HuH-7 (cell line): ENCODE measurements at places on chromosomes 3 and 15.

- DNase-seq, result no peak
These were observed 31.9 kb upstream of the ACVR2B start for GRCh38 chr3:38421679-38422336.

DNA sequence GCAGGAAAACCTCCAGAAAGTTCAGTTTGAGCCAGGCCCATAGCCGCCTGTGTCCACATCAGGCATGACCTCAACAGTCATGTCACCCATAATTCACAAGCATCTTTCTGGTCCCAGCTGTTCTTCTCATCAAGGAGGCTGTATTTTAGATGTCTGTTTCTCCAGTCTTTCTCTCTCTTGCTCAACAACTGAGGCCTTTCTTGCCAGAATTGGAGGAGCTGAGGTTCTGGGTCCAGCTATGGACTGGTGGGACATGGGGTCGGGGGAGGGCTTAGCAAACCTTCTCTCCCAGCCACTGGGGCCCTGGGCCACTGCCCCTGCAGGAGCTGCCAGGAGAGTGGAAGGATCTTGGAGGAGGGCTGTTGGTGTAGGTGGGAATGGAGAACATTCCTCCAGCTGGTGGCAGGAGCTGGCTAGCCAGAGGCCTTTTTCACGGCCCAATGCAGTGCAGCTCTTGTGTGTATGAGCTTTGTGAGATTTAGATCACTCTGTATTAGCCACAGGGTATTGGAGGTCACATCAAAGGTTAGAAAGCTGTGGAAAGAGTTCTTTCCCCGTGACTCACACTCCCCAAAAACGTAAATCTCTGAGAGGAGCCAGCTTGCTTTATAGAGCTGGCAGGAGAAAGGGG lies 23.5 kb downstream of the MAGEF1 start:
- no peak for DNase-seq

DNA sequence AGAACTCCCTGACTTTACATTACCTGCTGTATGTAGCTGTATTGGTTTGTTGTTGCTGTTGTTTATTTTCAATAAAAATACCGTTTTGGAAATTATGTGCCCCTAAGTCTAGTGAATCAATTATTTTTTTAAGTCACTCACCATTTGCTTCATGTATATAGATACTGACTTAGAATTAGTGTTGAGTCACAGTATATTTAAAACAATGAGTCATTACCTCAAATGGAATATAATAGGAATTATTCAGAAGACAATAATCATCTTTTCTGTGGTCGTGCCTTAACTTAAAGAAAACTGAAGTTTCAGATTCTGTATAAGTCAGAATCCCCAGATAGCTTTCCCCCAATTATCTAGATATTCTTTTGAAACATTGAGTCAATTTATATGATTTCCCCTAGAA lies 21.0 kb upstream of the ALDH1A2 start:
- no peak for DNase-seq

DNA sequence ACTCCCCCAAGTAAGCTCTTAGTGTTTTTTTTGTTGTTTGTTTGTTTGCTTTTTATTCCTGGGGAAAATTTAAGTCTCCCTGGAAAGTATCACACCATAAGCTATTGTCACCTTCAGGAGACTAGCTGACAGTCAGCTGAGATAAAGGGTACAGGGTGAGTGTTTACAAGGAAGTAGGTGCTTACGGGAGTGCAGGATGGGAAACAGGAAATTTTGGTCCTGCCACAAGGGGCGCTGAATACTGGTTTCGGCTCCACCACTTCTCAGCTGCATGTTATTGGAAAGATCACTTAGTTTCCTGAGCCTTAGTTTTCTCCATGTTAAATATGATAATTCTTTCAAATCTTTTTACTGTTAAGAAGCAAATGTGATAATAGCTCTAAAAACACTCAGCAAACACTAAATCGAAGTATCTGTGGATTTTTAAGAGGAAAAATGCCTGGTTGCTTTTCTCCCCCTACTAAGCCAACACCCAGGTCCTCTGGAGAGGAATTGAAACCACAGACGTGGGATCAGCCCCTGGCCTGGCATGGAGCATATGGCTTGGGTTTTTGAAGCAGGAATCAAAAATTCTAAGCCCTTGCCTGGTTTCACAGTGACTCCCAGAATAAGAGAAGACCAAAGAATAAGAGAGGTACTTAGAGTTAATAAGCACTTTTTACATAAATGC lies 90.7 kb downstream of the SCN11A start:
- peak; percentile 74 for DNase-seq

DNA sequence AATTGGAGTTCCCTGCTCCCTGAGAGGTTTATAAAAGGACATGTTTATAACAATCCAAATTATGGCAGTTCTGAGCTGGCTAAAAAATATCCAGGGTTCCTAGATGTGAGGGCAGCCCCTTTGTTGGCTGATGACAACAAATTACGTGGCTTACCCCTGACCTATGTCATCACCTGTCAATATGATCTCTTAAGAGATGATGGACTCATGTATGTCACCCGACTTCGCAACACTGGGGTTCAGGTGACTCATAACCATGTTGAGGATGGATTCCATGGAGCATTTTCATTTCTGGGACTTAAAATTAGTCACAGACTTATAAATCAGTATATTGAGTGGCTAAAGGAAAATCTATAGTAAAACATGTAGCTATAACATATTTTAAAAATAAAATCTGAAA lies 13.9 kb downstream of the AADAC start:
- no peak for DNase-seq

- DNase-seq, result no peak
These were observed 708.4 kb upstream of the CBLB start for GRCh38 chr3:106577241-106577640.

GRCh38 chr15:42593143-42593542 lies 17.7 kb downstream of the STARD9 start:
- DNase-seq, result no peak

DNA sequence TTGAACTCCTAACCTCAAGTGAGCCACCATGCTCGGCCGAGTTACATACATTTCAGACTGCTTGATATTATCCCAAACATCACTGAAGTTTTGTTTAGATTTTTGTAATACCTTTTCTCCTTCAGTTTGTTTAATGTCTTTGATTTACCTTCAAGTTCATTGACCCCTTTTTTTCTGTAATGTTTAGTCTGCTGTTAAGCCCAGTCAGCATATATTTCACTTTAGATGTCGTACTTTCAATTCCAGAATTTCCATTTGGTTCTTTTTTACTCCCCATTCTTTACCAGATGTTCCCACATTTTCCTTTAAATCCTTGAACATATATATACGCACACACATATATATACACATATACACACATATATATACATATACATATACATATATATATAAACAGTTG lies 59.1 kb upstream of the CTDSPL2 start:
- no peak for DNase-seq

GRCh38 chr3:26472345-26472744 lies 150.2 kb upstream of the LRRC3B start:
- DNase-seq, result no peak

GRCh38 chr3:14587740-14588360 lies 47.7 kb upstream of the GRIP2 start:
- no peak for DNase-seq

DNA sequence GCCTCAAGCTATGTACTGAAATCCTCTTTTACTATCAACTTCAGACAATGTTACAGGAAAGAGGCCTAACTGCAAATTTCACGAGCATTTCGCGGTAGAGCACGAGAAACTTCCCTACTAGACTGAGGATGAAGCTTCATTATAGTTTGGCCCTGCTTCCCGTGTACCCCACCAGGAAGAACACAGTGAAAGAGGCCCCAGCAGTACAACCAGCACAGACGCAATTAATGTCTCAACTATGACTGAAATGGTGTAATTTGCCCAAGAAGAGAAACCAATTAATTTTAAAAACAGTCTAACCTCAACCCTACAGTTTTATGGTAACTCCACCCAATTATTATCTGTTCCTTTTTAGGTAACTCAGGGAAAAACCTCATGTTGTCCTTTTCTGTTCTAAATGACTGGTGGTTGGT lies 12.1 kb downstream of the CHSY1 start:
- no peak for DNase-seq
